ENCODE measurements at places on chromosomes 13 and 19.

GRCh38 chr19:16044746-16045145 is 31.5 kb upstream of the TPM4 start:
- DNase-seq: no peak

- DNase-seq: peak; percentile 95
Measured at GRCh38 chr19:7636691-7637373, at the start of gene STXBP2. TSS of gene STXBP2 (plus strand) at chr19:7637110. CDS start at chr19:7637150, 40 bp downstream.

DNA sequence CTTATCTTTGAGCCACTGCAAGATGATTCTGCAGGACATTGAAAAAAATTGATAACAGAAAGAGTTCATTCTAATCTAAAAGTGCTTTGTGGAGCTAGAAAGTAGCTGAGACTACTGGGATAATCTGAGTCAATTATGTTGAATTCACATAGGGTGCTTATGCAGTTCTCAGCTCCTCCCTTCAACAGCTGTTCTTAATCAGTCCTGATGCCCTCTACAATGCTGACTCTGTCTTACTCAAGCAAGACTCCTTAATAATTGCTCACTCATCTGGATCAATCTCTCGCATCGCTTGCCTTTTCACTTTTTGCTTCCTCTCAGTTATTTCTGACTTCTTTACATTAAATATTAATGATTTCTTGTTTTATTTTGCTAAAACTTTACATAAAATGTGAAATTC is 182.1 kb downstream of the PCDH17 start:
- DNase-seq: no peak

GRCh38 chr19:38845374-38846024 is 4.3 kb downstream of the HNRNPL start:
- no peak for DNase-seq

DNA sequence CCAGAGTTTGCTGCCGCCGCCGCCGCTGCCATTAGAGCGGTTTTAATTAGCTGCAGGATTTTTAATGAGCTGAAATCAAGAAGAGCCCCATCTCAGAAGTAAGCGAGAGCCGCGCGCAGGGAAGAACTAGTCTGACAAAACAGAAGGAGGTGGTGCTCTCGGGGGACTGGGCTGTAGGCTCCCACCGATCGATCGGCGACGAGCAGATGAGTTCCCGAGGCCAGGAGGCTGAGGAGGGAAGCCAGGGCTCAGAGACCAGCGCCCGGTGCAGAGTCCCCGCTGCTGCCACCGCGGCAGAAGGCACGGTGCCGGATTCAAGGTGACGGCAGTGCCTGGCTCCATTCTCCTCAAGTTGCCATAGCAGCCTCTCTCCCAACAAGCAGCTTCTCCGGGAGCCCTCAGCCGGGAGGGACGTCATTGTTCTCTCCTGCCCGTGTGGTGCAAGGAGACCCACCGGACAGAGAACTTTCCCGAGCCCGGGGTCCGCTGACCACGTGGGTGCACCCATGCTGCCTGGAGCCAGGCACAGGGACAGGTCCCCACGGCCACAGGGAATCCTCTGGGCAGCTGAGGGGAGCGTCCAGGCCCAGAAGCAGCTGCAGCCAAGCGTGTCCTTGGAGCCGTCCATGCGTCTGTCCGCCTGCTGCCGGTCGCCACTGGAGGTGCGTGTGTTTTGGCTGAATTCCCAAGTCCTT is 62.9 kb downstream of the CHST8 start:
- DNase-seq: no peak

DNA sequence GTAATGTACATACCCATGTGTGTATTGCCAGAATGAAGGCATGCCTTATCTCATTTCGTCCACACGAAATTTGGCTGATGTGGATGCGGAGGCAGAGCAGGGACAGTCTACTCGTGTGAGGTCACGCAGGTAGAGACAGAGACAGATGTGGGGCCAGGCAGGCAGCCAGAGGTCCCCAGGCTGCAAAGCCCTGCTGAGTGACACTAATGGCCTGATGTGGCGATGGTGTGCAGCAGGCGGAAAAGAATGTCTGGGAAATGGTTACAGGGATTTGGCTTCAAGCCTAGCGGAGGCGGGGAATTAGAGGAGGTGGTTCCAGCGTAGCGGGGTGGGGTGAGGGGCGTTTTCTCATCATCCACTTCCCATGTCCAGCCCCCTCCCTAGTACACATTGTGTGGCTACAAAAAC is 4.2 kb upstream of the IZUMO2 start:
- no peak for DNase-seq

- DNase-seq: no peak
Measured at GRCh38 chr13:110193491-110193890, 113.5 kb downstream of the COL4A1 start.
